Stimulated activated CD4-positive, alpha-beta T cell treated with anti-CD3 and anti-CD28 coated beads, Interleukin-12 subunit alpha, Interleukin-12 subunit beta, amount 100 ng/mL, for 24 hours (primary cell): ENCODE measurements at places on chromosomes 12 and 14.

DNA sequence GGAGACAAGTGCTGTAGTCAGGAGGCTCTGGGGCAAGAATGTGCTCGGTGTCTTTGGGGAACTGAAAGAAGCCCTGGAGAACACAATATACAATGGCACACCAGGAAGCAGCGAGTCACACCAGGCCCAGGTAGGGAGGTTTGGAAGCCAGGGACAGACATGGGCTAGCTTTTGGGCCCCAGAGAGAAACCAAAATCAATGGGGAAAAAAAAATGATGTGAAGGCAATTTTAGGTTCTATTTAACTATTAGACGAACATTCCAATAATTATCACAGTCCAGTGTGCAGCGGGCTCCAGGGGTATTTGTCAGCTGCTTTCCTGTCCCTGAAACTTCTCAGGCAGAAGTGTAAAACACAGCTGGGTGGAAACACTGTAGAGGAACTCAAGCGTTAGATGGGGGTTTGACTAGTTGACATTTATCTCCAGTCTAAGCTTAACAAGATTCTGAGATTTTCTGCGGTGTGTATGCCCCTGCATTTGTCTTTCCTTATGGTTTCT lies 21.8 kb upstream of the EGLN3 start:
- no peak for DNase-seq

GRCh38 chr12:92469837-92470236 lies 233.0 kb upstream of the PLEKHG7 start:
- no peak for DNase-seq

DNA sequence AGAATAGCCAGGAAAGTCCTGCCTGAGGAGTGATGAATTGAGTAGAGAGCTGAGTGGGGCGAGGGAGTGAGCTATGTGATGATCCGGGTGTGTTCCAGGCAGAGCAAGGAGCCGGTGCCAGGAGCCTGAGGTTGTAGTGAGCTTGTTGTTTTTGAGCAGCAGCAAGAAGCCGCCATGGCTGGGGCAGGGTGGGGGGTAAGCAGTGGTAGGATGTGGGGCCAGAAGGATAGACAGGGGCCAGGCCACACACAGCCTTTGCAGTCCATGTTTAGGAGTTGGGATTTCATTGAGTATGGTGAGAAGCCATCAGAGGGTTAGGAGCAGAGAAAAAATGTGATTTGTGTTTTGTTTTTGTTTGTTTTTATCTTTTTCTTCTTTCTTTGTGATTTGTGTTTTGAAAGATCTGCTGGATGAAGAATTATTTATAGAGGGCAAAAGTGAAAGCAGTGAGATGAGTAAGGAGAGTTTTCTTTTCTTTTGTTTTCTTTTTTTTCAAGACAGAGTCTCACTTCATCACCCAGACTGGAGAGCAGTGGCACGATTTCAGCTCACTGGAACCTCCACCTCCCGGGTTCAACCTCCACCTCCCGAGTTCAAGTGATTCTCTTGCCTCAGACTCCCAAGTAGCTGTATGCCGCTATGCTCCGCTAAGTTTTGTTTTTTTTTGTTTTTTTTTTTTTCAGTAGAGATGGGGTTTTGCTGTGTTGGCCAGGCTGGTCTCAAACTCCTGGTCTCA lies 92.3 kb upstream of the BCAT1 start:
- no peak for DNase-seq

DNA sequence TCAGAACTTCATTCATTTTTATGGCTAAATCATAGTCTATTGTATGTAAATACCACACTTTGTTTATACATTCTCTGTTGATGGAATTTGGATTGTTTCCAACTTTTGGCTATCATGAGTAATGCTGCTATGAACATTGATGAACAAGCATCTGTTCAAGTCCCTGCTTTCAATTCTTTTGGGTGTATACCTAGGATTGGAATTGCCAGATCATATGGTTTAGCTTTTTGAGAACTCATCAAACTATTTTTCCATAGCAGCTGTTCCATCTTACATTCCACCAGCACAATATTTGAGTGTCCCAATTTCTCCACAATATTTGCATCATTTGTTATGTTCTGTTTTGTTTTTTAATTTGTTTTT lies 52.3 kb upstream of the CCND2 start:
- DNase-seq: no peak

DNA sequence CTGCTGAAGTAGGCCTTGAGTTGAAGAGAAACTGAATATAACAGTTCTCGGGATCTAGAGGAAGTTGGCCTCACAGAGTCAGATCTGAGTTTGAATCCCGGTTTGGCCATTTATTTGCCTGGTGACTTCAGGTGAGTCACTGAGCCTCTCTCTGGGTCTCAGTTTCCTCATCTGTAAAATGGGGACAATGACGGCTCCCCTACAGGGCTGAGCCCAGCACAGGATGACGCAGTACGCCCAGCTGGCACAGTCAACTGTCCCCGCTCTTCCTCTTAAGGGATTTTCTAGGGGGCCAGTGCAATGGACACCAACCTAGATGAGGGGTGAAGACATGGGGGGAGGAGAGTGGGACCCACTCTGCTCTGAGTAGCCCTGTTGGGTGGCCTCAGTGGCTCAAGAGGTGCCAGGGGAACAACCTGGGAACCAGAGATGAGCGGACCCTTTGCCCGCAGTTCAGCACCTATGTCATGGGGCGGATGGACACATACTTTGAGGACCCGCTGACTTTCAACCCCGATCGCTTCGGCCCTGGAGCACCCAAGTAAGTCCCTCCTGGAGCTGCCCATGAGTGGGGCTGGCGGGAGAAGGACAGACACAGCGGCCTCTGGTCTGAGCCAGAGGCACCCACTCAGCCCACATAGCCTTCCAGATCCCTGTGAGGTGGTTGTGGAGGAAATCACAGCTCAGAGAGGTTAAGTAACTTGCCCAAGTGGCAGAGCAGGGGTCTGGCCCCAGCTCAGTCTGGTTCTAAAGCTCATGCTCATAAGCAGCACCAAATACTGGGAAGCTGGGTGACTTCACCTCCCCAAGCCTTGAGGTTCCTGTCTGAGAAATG lies 41.1 kb downstream of the CYP46A1 start:
- no peak for DNase-seq

GRCh38 chr14:39419272-39419671 lies 13.0 kb downstream of the FBXO33 start:
- DNase-seq: no peak

- DNase-seq: no peak
Observed at GRCh38 chr14:23454445-23454856, 15.1 kb upstream of the NGDN start.

DNA sequence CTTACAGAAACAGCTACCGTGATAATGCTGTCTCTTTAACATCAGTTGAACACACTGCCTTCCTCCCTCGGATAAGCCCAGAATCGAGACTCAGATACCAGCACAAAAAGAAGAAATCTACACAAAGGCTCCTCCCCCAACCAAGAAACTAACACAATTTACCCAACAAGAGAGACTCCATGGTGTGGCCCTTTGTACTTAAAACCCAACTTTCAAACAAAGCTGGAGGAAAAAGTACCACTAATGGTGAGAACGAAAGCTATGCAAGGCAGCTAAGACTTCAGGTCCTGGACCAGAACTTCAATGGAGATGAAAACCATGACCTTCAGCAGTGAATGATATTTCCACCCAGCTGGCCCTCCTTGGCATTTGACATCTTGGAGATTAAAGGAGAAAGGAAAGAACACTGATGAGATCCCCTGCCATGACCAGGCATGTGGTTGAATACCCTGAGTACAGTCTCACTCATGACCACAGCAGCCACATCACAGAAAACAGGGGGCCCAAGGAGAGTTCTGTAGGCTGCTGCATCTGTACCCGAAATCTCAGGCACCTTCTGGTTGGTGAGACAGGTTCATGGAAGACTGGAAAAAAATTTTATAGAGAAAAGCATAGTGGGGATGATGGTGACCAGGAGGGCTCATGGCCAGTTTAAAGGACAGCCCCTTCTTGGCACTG lies 36.7 kb downstream of the RBM19 start:
- no peak for DNase-seq

- no peak for DNase-seq
Observed at GRCh38 chr14:57846596-57846995, 19.3 kb downstream of the SLC35F4 start.

GRCh38 chr12:131671276-131671675 lies 39.6 kb upstream of the SFSWAP start:
- no peak for DNase-seq

GRCh38 chr14:73725116-73726024 lies 11.2 kb upstream of the PNMA1 start:
- DNase-seq: no peak

- DNase-seq: no peak
Observed at GRCh38 chr14:75294649-75295033, 16.0 kb downstream of the FOS start.

- DNase-seq: no peak
Observed at GRCh38 chr14:94601884-94602391, 10.3 kb upstream of the SERPINA3 start.

- no peak for DNase-seq
Observed at GRCh38 chr12:49154221-49154620, 23.0 kb upstream of the TUBA1B start.

DNA sequence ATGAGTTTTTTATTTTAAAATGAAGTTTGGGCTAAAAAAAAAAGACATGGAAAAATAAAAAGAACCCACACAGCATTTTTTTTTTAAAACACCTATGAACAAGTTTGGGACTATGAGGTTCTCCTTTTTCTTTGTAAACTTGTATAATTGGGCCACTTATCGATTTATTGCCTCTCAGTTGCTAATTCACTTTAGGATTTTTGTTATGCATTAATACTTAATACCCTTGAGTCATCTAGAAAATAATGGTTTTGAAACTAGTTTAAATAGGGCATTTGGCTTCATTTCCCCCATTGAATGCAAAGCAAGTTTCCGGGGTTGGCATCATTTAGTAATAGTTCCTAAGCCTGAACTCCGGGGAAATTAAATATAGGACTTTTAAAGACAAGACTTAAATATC lies 312.8 kb upstream of the RGS6 start:
- DNase-seq: no peak

GRCh38 chr14:94058128-94058673 lies 22.8 kb downstream of the DDX24 start:
- no peak for DNase-seq

DNA sequence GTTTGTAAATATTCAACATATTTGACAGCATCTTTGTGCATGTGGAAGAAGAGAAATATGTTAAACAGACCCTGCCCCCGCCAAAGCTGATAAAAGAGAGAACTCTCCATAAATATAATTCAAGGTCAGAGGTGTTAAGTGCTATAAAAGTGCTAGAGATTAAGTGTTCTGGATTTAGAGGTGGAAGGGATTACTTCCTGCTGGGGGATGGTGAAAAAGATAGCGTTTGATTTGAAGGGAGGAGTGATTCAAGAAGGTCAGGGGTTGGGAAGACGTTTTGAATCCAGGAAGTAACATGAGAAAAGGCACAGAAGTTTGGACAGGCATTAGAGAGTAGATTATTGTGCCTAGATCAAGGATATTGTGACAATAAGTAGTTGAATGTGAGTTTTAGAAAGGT lies 30.2 kb downstream of the RIC8B start:
- no peak for DNase-seq

- no peak for DNase-seq
Observed at GRCh38 chr12:79707830-79708229, 17.1 kb upstream of the PAWR start.

DNA sequence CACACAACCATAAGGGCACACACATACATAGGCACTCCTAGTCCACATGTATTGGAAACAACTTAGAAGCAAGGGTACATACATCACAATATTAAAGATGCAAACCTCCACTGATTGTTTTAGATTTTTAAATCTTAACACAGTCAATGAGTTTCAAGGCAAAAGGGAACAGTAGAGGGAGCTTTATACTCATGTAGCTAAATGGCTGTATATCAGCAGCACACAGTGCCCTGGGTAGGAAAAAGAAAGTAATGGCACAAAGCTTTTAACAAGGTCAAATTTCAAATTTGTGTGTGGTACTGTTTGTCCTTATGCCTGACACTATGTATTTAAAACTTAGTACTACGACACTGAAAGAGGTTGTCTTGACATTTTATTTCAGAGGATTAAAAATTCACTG lies 262.0 kb downstream of the MED13L start:
- no peak for DNase-seq

DNA sequence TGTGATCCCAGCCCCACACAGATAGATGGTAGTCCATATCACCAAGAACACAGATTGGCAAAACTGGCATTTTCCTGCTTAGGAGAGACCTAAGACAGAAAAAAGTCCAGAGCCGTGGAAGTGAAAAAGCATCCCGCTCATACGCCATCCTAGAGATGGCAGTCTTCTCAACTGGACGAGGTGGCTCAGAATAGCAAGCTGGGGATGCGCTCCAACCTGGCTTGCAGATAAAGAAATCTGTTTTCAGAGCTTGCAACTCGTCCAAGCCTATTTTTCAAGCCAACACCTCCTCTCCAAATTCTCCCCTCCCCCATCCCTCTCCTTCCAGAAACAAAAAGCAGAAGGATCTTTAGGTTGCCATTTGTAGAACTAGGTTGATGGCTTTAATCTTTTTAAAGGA lies 74.3 kb upstream of the OTX2 start:
- no peak for DNase-seq

GRCh38 chr14:27730204-27730603 lies 1036.4 kb upstream of the FOXG1 start:
- DNase-seq: no peak

GRCh38 chr12:113422030-113422885 lies at the start of gene SDSL:
Gene SDSL, plus strand, starts transcription at chr12:113422380. Its CDS starts 5,603 bp downstream, at chr12:113427983.
- peak; percentile 20 for DNase-seq

GRCh38 chr14:23430723-23431085 lies 4.8 kb downstream of the MYH7 start:
- no peak for DNase-seq

- no peak for DNase-seq
Observed at GRCh38 chr14:105171004-105171673, 2.6 kb upstream of the JAG2 start.

DNA sequence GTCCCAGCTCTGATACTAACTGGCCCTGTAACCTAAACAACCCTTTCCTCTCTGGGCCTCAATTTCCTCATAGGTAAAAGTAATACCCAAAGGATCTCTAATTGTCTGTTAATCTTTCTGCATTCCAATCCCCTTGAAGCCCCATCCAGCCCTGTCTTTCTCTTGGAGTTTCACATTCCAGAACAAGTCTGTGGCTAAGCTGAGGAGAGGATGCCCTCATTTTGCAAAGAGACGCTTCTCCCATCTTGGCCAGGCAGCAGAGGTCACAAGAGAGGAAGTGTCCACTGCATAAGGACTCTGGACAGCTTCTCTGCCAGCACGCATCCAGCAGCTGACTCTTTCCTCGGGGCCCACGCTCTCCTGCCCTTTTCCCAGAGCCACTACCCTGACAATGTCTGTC lies 263.4 kb upstream of the FKBP4 start:
- DNase-seq: no peak

DNA sequence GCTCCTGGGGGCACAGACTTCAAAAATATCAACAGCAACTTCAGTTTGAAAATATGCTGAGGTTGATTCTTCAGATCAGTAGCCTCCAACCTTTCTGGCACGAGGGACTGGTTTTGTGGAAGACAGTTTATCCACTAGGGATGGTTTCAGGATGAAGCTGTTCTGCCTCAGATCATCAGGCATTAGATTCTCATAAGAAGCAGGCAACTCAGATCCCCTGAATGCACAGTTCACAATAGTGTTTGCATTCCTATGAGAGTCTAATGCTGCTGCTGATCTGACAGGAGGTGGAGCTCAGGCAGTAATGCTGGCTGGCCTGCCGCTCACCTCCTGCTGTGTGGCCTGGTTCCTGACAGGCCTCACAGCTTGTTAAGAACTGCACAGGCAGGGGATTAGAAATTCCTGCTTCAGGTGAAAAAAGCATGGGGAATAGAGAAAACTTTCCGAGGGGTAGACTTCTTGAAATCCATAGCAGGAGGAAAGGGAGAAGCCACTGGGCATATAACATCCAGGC lies 12.8 kb downstream of the EPYC start:
- DNase-seq: no peak

- no peak for DNase-seq
Observed at GRCh38 chr12:128388461-128389000, 121.6 kb downstream of the TMEM132C start.
